Activated T-cell treated with anti-CD3 and anti-CD28 coated beads, Interleukin-2, amount 50 U/mL, for 24 hours (primary cell): ENCODE measurements at places on chromosomes 13 and 19.

DNA sequence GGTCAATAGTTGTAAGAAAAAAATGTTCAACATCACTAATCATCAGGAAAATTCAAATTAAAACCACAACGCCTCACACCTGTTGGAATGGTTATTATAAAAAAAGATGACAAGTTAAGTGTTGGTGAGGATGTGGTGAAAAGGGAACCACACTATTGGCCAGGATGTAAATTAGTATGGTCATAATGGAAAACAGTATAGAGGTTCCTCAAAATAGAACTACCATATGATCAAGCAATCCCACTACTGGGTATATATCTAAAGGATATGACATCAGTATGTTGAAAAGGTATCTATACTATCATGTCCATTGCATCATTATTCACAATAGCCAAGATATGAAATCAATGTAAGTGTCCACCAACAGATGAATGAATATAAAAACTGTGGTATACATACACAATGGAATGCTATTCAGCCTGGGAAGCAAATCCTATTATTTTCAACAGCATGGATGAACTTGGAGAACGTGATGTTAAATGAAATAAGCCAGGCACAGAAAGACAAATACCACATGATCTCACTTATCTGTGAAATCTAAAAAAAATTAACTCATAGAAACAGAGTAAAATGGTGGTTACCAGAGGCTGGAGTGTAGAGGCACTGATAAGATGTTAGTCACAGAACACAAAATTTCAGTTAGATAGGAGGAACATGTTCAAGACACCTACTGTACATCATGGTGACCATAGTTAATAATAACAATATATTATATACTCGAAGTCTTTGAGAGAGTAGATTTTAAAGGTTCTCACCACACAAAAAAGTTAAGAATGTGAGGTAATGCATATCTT lies 56.6 kb downstream of the TBC1D4 start:
- DNase-seq, result no peak

DNA sequence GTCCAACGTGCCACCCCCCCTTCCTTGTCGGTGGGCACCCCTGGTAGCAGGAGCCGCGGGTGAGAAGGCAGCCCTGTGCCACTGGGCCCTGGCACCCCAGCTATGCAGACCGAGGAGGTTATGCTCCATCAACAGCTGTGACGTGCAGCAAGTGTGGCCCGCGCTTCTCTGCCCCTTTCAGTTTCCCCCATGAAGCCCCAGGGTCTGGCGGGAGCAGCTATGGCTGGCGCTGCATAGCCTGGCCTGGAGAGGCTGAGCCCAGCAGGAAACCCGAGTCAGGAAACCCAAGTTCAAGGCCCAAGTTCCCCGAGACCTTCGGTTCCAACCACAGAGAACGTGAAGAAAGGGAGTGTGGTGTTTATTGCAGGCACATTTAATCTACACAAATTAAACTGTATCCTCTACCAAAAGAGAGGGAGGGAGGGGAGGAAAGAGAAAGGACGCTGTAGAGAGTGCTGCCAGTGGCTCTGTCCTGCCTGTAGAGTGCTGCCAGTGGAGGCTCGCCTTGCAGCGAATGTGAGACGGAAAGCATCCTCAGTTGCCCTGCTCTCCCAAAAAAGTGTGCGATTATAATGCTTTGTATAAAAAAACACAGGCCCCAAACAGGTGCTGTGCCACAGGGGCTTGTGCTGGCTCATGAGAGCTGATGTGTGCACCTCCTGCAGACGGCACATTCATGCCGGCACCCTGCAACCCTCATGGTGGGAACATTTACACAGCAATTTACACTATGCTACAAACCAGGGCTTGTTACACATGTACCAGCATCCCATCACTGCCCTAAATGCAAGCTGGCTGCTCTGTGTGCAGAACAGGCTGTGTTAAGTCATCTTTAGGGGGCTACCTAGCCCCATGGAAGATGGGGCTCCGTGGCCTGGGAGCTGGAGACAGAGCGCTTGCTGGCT lies 16.3 kb downstream of the POP4 start:
- peak; percentile 70 for DNase-seq

GRCh38 chr13:21805733-21806132 lies 134.9 kb downstream of the FGF9 start:
- no peak for DNase-seq

GRCh38 chr19:52896431-52897137 lies 851 bp downstream of the ZNF320 start:
- DNase-seq, result no peak

- DNase-seq, result no peak
Measured at GRCh38 chr13:102318233-102318632, 83.6 kb downstream of the FGF14 start.

DNA sequence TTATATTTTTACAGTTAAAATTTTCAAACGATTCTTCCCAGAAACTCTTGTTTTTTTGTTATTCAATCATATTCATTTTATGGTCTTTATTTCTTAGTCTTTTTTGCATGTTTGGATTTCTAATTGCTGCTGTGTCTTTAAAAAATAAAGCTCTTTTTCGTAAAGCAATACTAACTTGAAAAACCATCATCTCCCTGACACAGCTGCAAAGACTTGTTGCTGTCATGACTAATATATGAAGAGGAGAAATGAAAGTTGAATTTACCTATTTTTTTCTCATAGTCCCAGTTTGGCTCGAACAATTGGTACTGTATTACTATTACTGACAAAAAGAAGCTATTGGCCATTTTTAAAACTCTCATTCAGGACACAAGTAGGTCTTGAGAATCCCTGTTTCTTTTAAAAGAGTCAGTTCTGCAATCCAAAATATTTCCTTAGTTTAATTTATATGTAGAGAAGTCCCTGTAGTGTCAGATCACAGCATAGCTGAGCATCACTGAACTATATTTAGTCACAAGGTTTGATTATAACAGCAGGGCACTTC lies 12.1 kb upstream of the SPART start:
- DNase-seq, result no peak

GRCh38 chr19:57888560-57889231 lies at the start of gene ZNF814:
ZNF814 (minus strand) TSS chr19:57889037; CDS start chr19:57888802, 235 bp downstream.
- peak; percentile 87 for DNase-seq

- no peak for DNase-seq
Measured at GRCh38 chr13:85445534-85445933, 353.7 kb downstream of the SLITRK6 start.

GRCh38 chr13:103788061-103788652 lies 721.9 kb upstream of the SLC10A2 start:
- no peak for DNase-seq

DNA sequence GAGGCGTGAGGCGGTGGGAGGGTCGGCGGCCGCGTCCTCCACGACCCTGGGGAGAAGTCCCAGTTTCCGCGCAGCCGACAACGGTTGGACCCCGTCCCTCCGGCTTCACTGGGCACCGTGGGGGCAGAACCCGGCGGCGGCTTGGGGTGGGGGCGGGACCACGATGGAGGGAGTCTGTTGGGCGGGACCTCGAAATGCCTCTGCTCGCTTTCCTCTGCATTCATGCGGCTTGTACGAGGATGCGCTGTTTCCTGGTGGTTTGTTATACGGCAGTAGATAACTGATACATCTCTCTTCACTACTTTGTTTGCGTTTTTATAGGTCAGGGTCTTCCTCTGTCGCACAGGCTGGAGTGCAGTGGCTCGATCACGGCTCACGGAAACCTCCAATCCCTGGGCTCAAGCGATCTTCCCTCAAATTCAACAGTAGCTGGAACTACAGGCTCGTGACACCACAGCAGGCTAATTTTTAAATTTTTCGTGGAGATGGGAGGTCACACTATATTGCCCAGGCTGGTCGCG lies 24.6 kb upstream of the ZNF846 start:
- DNase-seq, result no peak

GRCh38 chr13:81184556-81185265 lies 843.8 kb upstream of the SPRY2 start:
- no peak for DNase-seq

GRCh38 chr19:39196320-39196719 lies 444 bp upstream of the NCCRP1 start:
- no peak for DNase-seq

- no peak for DNase-seq
Measured at GRCh38 chr13:27578121-27579030, 42.0 kb downstream of the LNX2 start.

DNA sequence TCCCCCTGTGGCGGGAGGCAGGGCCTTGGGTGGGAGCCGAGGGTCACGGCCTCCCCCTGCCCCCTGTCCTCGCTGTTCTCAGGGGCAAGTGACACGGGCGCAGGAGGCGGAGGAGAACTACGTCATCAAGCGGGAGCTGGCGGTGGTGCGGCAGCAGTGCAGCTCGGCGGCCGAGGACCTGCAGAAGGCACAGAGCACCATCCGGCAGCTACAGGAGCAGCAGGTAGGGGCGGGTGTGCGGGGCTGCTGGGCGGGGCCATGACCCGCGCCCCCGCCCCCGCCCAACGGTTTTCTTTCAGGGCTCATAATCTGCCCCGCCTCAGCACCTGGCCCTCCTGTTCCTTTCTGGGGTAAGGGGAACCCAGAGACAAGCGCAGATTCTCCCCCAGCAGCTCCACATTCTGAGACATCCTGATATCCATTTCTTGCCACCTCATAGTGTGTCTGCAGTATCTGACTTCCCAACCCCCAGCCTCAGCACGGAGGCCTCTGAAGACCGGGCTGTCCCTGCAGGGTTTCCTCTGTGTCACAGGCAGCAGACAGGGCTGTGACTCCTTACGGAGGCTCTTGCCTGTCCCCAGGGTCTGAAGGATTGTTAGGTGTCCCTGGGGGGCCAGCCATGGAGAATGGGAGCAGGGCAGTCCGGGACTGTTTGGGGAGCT lies 15.9 kb downstream of the PRR36 start:
- DNase-seq, result no peak

GRCh38 chr13:79447741-79448140 lies 33.2 kb upstream of the NDFIP2 start:
- DNase-seq, result no peak

- no peak for DNase-seq
Measured at GRCh38 chr13:23984546-23984945, 87.2 kb upstream of the C1QTNF9B start.

DNA sequence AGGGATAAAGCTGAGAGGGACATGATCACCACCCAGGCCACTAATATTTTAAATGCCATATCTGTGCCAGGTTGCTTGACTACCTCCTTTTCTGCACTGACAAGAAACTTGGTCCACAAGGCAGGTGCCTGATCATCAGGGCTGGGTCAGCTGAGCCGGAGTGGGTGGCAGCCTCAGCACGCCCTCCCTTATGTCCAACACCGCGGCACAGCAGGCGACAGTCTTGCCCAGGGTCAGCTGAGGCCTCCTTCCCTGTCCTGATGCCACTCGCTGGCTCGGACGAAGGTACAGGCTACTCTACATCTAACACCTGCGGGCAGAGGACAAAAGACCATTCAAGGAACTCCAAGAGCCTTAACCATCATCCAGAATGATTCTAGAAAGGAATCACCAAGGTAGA lies 16.9 kb downstream of the ZC3H4 start:
- DNase-seq, result no peak
